NCI-H2029 treated with DMSO at 0.1 percent for 48 hours (cell line): ENCODE measurements at places on chromosomes 1 and 21.

GRCh38 chr1:235068158-235069121 is 60.2 kb downstream of the TOMM20 start:
- no peak for DNase-seq

GRCh38 chr1:156508205-156508954 is 7.8 kb upstream of the MEF2D start:
- no peak for DNase-seq

- DNase-seq, result no peak
Observed at GRCh38 chr1:101064697-101065096, 39.1 kb upstream of the DPH5 start.

GRCh38 chr1:54500107-54500431 is 48.0 kb upstream of the ACOT11 start:
- DNase-seq, result no peak

GRCh38 chr1:238001818-238002217 is 111.1 kb upstream of the ZP4 start:
- no peak for DNase-seq

DNA sequence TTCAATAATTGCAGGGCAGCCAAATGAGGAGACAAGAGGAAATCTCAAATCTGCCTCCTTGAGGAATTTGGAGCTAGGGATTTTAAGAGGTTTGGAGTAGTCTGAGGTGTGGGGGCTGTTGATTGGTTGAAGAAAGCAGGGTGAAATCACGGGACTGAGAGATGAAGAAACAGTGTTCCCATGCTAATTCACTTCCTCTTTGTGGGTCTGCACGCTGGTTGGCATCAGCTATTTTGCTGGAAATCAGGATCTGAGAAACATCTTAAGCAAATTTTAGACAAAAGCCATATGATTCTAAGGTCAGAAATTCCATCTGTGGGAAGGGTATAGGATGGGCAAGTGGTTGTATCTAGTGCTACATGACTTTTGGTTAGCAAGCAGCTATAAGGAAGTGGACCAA is 107.1 kb upstream of the PAXBP1 start:
- no peak for DNase-seq

GRCh38 chr21:35338281-35338680 is 289.2 kb upstream of the RUNX1 start:
- DNase-seq, result no peak

DNA sequence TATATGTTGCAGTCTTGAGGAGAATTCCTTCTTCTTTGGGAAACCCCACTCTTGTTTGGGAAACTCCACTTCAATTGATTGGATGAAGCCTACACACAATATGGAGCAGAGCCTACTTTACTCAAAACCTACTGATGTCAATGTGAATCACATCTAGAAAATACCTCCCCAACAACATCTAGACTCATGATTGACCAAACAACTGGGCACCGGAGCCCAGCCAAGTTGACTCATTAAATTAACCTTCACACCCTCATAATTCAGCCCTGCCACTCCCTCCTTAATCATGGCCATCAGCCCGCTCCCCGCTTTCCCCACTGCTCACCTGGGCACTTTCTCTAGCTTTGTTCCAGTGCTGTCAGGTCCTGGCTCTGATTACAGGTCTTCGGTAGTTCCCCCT is 208.1 kb upstream of the MAP1LC3C start:
- no peak for DNase-seq

- DNase-seq, result no peak
Observed at GRCh38 chr1:192522673-192523072, 52.9 kb upstream of the RGS1 start.

DNA sequence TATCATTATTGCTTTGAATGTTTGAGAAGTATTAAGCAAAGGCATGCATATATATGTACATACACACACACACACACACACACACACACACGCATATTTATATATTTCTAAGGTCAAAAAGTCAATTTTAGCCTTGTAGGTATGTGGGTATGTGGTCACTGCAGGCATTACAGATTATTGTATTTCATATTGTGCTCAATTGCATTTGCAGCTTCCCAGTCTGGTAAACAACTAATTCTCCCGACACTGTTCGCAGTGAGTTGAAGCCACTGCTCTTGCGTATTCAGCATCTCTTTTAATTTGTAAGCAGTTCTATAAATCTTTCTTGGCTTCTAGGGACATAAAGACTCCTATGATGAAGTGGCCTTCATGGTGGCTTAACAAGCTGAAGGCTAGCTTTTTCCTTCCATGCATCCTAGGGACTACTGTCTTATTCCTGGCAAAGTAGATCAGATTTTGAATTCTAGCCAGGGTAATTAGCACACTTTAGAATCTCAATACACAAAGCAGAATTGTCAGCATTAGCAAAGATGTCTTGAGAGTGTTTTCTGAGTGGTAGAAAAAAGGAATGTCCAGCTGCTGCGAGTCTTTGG is 368.6 kb upstream of the NEGR1 start:
- no peak for DNase-seq

GRCh38 chr1:173867753-173868265 is at the start of gene GAS5:
TSS of gene GAS5 (minus strand) at chr1:173867989.
- peak; percentile 92 for DNase-seq

- DNase-seq, result no peak
Observed at GRCh38 chr1:214391873-214392645, 111.1 kb downstream of the SMYD2 start.

DNA sequence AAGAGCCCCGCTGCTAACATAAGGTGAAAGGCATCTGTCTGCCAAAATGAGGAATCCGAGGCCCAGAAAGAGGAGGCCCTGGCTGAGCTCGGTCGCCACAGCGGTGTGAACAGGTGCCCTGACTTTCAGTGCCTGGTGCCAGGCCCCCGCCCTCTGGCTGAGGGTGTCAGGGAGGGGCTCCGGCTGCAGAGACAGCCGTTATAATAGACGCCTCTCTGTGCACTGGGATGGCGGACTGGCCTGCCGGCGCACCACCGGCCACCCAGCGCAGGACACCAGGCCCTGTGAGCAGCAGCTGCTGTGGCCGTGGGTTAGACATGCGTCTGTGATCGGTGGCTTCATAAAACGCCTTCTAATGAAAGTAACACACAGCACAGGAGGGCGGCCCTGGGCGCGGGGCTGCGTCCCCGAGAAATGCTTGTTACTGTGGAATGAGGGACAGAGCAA is 51.4 kb upstream of the ACTRT2 start:
- no peak for DNase-seq

DNA sequence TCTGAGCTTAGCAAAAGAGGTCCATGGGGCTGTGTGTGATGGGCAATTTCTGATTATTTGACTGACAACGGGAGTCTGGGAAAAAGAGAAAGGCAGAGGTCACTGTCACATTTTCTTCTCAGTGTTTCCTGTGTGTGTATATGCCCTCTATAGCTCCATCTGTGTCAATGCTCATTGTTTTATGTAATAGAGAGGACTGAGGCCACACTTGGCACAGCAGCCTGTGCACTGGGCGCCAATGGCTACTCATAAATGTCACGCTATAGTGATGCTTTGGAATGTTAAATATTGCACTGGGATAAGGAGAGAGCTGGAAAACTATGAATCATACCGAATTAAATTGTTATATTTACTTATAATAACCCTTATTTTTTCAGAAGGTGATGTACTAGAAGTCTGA is 365.4 kb downstream of the NEGR1 start:
- no peak for DNase-seq

- DNase-seq, result no peak
Observed at GRCh38 chr1:4650481-4650880, 3.9 kb upstream of the AJAP1 start.

GRCh38 chr1:116470671-116471070 is 97.6 kb downstream of the ATP1A1 start:
- DNase-seq, result no peak

DNA sequence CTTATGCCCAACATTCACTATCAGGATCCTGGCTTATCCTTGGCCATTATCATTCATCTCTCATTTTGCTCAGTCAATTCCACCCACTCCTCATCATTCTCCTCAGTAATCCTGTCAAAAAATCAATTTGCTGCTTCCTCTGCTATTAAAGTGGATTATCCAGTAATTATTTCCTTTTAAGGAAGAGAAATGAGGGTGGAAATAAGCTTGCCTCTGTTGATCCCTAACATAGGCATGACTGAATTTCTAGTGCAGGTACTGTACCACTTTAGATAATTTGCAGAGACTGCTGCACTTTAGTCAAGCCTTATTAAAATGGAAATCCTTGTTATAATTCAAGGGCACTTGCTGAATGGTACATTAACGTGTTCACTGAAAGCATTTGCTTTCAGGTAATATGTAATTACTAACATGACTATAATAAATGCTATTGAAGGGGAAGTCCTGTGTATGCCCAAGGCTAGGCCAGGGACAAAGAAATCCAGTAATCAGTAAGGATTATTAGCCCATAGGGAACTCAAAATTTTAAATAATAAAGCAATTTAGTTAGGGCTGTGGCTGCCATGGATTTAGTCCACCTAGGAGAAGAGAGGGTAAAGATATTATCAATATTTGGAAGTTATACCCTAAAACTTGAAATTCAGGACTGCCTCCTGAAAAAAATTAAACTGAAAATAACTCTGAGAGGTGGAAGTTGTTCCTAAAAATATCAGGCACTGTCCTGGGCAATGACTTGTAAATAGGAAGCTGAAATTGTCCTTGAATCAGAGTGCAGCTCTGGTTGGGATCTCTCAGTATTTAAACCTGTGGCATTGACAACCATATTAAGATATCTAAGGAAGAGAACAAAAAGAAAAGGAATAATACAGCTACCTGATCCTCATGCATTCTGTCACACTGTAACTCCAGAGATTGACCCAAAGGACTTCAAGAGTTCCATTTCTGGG is 43.4 kb downstream of the RGS2 start:
- no peak for DNase-seq

DNA sequence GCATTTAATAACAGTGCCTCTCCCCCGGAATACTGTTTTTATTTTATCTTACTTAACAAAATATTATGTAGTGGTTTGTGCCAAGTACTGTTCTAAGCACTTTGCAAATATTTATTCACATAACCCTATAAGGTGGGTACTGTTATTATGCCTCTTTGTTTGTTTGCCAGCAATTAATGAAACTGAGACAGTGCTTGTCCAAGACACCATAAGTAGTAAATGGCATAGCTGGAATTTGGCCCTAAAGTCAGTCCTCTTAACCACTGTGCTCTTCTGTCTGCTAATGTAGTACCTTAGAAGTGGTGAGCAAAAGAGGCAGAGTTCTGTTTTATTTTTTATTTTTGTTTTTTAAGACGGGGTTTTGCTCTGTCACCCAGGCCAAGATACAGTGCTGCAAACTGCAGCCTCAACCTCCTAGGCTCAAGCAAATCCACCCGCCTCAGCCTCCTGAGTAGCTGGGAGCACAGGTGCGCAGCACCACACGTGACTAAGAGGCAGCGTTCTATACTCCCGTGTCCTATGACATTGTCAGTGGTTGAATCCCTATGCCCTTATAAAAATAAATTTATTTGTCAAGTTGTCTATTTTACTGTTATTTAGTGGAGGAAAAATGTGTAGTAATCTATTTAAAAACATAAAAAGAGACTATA is 165.8 kb downstream of the CLEC20A start:
- DNase-seq, result no peak

GRCh38 chr1:201543871-201544642 is 5.1 kb downstream of the NAV1 start:
- DNase-seq, result no peak

DNA sequence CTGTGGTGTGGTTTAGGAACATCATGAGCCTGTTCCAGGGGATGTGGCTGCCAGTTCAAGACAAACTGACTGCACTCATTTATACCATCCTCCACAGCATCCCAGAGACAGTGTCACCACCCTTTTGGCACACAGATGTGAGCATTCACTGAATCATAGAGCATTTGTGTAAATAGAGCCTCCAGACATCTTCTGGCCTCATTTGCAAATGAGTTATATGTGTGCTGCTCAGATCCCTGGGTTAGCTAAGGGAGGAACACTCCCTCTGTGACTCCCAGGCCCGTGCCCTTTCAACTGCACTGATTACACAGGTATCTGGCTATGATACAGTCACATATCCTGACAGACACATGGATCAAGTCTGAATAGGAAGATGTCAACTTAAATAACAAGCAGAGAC is 351.5 kb upstream of the PLD5 start:
- DNase-seq, result no peak

- no peak for DNase-seq
Observed at GRCh38 chr1:29540801-29541357, 304.6 kb downstream of the PTPRU start.

- DNase-seq, result no peak
Observed at GRCh38 chr1:38038861-38039260, 7.7 kb downstream of the POU3F1 start.

DNA sequence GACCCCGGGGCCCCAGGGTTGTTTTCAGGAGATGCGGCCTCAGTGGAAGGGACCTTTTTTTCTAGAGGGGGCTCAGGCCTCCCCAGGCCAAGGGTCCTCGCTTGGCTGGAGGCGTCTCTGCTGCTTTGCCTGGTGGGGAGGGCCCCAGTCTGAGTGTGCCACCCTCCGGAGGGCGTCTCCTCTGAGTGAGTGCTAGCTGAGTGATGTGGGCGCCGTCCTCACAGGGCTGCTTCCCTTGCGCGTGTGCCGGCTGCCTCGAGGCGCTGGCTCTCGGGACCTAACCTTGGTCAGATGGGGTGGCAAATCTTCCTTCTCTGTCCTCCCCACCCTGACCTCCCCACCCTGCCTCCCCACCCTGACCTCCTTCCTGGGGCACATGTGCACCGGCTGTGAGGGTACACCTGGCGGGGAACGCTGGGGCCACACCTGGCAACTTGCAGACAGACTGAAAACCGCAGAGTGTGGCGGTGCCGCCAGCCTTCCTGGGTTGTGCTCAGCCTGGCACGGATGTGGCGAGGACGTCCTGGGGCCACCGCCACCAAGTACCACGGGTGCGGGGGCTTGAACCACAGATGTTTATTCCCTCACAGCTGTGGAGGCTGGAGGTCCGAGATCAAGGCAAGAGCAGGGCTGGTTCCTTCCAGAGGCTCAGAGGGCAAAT is 93.0 kb upstream of the TTC34 start:
- no peak for DNase-seq

DNA sequence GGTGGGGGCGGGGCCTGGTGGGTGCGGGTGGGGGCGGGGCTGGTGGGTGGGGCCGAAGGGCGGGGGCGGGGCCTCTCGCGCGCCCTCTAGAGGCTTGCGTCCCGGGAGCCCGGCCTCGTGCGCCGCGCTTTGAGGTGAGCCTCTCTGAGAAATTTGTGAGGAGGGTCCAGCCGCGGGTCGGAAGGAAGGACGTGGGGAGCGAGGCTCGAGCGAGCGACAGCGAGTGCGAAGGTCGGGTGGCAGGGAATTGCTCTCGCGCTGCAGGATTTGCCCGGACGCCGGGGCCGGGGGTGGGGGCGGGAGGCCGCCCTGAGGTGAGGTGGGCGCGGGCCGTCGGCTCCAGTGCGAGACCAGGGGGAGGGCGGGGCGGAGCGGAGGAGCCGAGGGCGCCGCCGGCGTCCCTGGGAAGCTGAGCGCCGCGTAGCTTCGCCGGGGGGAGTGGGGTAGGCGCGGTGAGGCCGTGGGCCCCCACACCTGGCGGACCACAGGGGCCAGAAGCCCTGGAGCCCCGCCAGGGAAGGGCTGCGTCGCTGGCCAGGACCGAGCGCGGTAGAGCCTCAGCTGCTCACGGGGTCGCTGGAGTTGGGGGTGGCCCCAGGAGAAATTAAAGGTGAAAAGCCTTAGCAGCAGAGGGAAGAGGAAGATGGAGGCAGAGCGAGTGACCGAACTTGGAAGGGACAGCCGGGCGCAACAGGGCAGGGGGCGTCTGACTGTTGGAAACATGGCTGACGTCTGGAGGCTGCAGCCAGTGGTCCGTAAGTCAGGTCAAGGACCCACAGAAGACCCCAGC is 754 bp upstream of the LSS start:
- peak; percentile 23 for DNase-seq
